ENCODE measurements at places on chromosomes 5 and 9.

- peak; percentile 10 for DNase-seq
These were observed 27.4 kb downstream of the PTPA start for GRCh38 chr9:129138476-129139232.

- no peak for DNase-seq
These were observed 156.4 kb downstream of the EDIL3 start for GRCh38 chr5:84228266-84228665.

DNA sequence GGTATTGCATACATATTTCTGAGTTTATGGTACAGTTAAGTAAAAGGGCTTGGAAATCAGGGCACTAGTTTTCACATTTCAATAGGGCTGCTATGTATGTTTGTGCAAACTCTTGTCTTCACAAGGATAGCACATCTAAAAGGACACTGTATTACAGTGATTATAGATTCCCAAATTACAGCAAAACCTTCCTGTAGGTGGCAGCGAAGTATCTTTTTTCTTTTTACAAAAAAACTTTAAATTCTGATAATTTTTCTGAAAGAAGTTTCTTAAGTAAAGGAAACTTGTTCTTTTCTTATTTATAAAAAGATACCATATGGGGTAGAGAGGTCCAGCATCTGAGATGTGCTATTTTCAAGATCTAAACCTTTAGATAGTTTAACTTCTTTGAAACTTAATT lies 337.8 kb downstream of the PTPRD start:
- DNase-seq = no peak

DNA sequence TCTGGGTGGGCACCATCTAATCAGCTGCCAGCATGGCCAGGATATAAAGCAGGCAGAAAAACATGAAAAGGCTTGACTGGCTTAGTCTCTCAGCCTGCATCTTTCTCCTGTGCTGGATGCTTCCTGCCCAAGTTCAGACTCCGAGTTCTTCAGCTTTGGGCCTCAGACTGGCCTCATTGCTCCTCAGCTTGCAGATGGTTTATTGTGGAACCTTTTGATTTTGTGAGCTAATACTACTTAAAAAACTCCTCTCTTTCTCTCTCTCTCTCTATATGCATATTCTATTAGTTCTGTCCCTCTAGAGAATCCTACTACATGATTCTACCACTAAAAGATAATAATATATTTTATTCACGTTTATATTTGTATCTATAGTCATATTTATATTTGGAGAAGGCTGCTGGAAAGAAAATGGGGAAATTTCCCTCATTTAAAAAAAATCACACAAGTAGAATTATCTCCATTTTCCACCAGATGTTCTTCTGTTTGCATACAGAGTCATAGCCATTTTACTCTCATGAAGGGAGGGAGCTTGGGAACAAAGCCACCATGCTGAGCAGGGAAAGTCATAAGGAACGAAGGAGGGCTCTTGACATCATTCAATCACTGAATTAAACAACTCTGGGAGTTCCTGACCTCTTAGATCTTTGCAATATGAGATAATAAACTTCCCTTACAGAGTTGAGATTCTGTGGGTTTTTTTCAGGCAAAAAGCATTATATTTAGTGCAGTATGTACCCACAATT lies 1137.4 kb upstream of the CDH18 start:
- no peak for DNase-seq

DNA sequence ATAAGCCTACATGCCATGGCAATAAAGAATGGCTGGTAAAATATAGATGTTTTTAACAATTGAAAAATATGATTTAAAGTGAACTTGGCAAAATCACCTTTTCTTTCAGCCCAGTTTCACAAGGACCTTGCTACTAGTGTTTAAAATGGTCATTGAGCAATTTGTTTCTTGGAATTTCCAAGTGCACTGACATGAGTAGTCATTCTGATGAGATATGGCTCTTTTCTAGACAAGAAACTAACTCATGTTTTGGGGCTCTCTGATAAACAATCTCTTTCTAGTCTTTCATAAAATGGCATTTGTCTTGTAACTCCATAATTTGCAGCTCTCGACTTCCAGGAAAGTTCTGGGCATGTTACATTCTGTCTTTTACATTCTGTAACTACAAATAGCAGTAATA lies 176.8 kb downstream of the NR2F1-AS1 start:
- no peak for DNase-seq

DNA sequence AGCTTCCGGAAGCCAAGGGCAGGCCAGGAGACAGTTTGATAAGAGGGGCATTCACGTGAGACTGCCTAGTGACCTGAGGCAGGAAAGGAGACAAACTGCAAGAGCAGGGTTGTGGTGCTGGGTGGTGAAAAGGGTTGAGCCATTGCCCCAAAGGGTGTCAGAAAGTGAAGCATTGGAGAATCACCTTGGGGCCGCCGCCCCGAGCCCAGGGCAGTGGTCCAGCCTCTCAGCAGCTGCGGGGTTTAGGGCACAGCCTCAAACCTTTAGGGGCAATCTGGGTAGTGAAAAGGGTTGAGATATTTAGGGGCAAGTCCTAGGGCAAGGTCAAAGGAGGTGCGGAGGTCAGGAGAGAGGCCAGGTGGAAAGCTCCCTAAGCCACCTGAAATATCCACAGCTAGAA lies 10.4 kb upstream of the ANKRD33B start:
- no peak for DNase-seq

GRCh38 chr5:95591490-95591901 lies 28.4 kb upstream of the GPR150 start:
- peak; percentile 14 for DNase-seq

GRCh38 chr5:146450002-146450401 lies 2.9 kb downstream of the TCERG1 start:
- no peak for DNase-seq
